ENCODE measurements at places on chromosomes 12 and 14.

- DNase-seq: no peak
Measured at GRCh38 chr12:124098101-124098757, 125.2 kb downstream of the ZNF664 start.

- DNase-seq: no peak
Measured at GRCh38 chr12:46472893-46473633, 100.5 kb upstream of the SLC38A2 start.

DNA sequence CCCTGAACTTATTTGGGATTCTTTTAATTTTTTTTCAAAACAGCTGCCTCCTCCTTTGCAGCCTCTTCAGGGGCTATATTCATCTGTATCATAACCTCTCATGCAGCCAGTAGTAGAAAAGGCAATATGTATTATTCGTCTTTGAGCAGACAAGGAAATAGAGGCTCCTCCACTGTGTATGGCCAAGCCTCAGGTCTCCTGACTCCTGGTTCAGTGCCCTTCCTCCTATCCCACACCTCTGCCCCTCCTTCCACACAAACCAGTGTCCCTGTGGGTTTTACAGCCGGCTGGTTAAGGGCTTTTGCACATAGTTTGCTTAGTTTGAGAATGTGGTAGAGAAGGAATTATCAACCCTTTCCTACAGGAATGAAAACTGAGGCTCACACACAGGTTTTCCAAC, 8.8 kb upstream of the ACVRL1 start:
- no peak for DNase-seq

- DNase-seq: no peak
Measured at GRCh38 chr12:47164116-47164515, 84.4 kb upstream of the AMIGO2 start.

DNA sequence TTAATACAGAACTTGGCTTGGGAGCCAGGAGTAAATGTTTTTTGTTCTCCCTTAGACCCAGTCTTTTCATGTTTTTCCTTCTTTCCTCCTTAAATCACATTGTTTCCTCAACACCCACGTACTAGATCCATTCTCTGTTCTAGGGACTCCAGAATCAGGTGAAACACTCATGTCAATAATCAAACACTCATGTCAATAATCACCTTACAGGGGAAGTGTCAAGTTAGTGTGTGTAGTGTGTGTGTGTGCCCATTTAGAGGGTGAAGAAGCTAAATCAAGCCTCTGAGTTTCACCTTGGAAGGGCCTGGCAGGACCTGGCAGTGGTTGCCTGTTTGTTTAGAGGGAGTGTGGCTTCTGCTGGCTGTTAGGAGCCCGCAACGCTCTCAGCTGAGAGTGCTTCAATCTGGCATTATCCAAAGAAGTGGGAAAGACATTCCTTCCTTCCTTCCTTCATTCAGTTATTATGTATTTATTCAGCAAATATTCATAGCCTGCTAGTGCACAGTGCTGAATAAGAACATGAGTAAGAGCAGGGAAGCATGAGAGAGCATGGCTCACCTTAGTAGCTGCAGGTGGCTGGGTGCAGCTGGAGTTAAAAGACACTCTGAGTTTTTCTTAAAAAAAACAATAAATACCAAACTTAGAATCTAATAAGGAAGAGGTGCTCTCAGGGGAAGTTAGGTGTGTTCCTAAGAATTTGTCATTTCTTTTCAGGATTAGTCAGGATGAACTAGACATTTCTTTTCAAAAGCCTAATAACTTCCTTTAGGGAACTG, 17.6 kb upstream of the EID3 start:
- no peak for DNase-seq

Data from caudate nucleus (tissue), 63 donors.